ENCODE measurements at places on chromosomes 2 and 18. TPM values are rescaled to one million over a fixed set of nuclear protein-coding genes. Genes with fewer than 3 reads are reported as not detected.

GCG gene
- 15.1 TPM for polyA plus RNA-seq

SLC38A11 gene
- polyA plus RNA-seq: 0.83 TPM

MAP3K19 gene
- not detected for polyA plus RNA-seq

DNAJC5G gene
- 0.46 TPM for polyA plus RNA-seq

FIGN gene
- 2.8 TPM for polyA plus RNA-seq

LHCGR gene
- polyA plus RNA-seq: not detected

DHRS9 gene
- 0.16 TPM for polyA plus RNA-seq

CACNB4 gene
- 6.0 TPM for polyA plus RNA-seq

LRRTM4 gene
- polyA plus RNA-seq: 1.2 TPM

FARSB gene
- not detected for polyA plus RNA-seq

COL3A1 gene
- 5,623 TPM for polyA plus RNA-seq

C2orf81 gene
- 1.8 TPM for polyA plus RNA-seq

FAM110C gene
- polyA plus RNA-seq: 0.80 TPM

ST8SIA3 gene
- polyA plus RNA-seq: 0.03 TPM

Measured in muscle of arm (tissue), 14 donors.